Hepatocyte (in vitro differentiated cells): ENCODE measurements at places on chromosomes 2 and 18. TPM values are rescaled to one million over a fixed set of nuclear protein-coding genes. Genes with fewer than 3 reads are reported as not detected.

GRCh38 chr2:237763812-237764211 is 34.8 kb upstream of the RBM44 start:
- H3K27ac ChIP-seq = no peak overlapping the region
- no peaks in the 10 kb centered on the region for H3K27me3 ChIP-seq
- H3K4me3 ChIP-seq = no peak overlapping the region
- no peaks in the 10 kb centered on the region for H3K4me1 ChIP-seq
- no peak for DNase-seq

- no peak for DNase-seq
- H3K4me1 ChIP-seq = peaks cover 16% of the 10 kb centered on the region
- H3K36me3 ChIP-seq = no peaks in the 10 kb centered on the region
- no peak overlapping the region for H3K27ac ChIP-seq
- no peak overlapping the region for H3K4me3 ChIP-seq
These were observed 66.8 kb upstream of the FOSL2 start for GRCh38 chr2:28325567-28326468.

- no peak for DNase-seq
- no peak overlapping the region for H3K4me3 ChIP-seq
- H3K36me3 ChIP-seq = no peaks in the 10 kb centered on the region
- H3K27me3 ChIP-seq = no peaks in the 10 kb centered on the region
These were observed 60.5 kb downstream of the DSEL start for GRCh38 chr18:67455890-67456501.

DNA sequence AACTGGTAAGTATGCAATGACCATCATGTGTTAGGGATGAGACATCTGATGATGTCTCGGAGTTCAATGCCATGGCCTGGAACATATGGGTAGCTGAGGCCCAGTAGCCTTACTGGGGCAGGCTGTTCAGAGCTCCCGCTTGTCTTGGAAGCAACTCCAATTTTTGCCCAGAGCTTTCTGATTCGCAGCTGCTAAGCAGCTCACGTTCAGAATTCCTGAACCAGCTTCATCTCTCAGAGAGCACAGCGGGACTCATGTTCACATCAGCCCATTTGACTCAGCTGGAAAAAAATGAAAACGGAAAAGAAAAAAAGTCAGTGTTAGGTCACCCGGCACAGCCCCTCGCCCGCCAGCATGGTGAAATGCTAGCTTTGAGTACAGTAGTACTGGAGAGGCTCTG is 16.8 kb upstream of the LRATD1 start:
- no peaks in the 10 kb centered on the region for H3K4me1 ChIP-seq
- no peak for DNase-seq
- H3K36me3 ChIP-seq = no peaks in the 10 kb centered on the region
- no peaks in the 10 kb centered on the region for H3K27me3 ChIP-seq

- H3K4me1 ChIP-seq = no peaks in the 10 kb centered on the region
- H3K36me3 ChIP-seq = no peaks in the 10 kb centered on the region
- no peaks in the 10 kb centered on the region for H3K27me3 ChIP-seq
- no peak overlapping the region for H3K27ac ChIP-seq
- no peak for DNase-seq
- no peak overlapping the region for H3K4me3 ChIP-seq
These were observed 283.9 kb upstream of the ACVR2A start for GRCh38 chr2:147560810-147561535.

DNA sequence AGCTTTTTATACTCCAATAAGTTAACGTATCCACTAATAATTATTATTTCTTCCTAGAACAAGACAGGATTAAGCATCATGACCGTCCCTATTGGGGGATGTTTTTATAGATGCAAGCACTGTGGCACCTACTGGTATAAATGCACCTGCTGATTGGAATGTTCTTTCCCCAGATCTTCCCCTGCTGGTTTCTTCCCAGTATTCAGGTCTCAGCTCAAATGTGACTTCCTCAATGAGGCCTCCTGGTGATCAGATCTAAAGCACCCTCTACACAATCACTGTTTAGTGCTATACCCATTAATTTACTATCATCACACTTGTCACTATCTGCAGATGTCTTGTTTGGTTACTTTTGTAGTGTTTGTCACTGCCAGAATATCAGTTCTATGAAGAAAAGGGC is 3.9 kb upstream of the TYMS start:
- H3K36me3 ChIP-seq = no peaks in the 10 kb centered on the region
- no peak overlapping the region for H3K27ac ChIP-seq
- H3K27me3 ChIP-seq = no peaks in the 10 kb centered on the region
- DNase-seq = no peak
- H3K4me3 ChIP-seq = no peak overlapping the region
- H3K4me1 ChIP-seq = no peaks in the 10 kb centered on the region

- no peak overlapping the region for H3K4me3 ChIP-seq
- peaks cover 20% of the 10 kb centered on the region for H3K4me1 ChIP-seq
- peak; percentile 92 for DNase-seq
These were observed 3.7 kb upstream of the GAD1 start for GRCh38 chr2:170812710-170813600.

GRCh38 chr2:10678225-10678624 is 11.6 kb downstream of the NOL10 start:
- H3K4me3 ChIP-seq = no peak overlapping the region
- H3K4me1 ChIP-seq = no peaks in the 10 kb centered on the region
- DNase-seq = no peak

- H3K4me3 ChIP-seq = peak overlapping the region; percentile 48
- no peaks in the 10 kb centered on the region for H3K4me1 ChIP-seq
- H3K27ac ChIP-seq = no peak overlapping the region
- H3K27me3 ChIP-seq = peaks cover 45% of the 10 kb centered on the region
These were observed 192.6 kb upstream of the TCF4 start for GRCh38 chr18:55780586-55781071.

GRCh38 chr2:206274434-206275311 is at the start of gene ZDBF2:
TSS of gene ZDBF2 (plus strand) at chr2:206274663. CDS start at chr2:206281850, 7,187 bp downstream.
- H3K4me3 ChIP-seq = peak within 1 kb of the TSS; percentile 25
- H3K36me3 ChIP-seq = no peaks in the 10 kb centered on the region
- peaks cover 72% of the 10 kb centered on the region for H3K27me3 ChIP-seq

GRCh38 chr2:228038967-228039366 is 142.5 kb downstream of the SPHKAP start:
- DNase-seq = no peak
- H3K27ac ChIP-seq = no peak overlapping the region
- H3K4me3 ChIP-seq = no peak overlapping the region

DNA sequence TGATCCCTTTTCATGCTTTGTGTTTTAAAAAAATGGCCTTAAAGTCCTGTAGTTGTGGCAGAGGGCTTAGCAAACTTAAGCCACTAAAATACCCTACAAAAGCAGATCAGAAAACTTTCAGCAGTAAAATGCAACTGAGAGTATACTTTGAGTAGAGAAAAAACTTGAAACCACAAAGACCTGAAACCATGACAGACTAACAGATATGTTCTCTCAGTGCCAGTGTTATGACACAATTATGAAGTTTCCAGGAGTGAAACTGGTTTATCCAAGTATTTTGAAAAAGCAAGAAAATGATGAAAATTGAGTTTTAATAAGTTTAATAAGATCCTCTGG is 74.5 kb downstream of the SPRED2 start:
- H3K27ac ChIP-seq = peak overlapping the region; percentile 5
- no peak for DNase-seq
- no peaks in the 10 kb centered on the region for H3K27me3 ChIP-seq
- H3K4me1 ChIP-seq = peaks cover 19% of the 10 kb centered on the region

DNA sequence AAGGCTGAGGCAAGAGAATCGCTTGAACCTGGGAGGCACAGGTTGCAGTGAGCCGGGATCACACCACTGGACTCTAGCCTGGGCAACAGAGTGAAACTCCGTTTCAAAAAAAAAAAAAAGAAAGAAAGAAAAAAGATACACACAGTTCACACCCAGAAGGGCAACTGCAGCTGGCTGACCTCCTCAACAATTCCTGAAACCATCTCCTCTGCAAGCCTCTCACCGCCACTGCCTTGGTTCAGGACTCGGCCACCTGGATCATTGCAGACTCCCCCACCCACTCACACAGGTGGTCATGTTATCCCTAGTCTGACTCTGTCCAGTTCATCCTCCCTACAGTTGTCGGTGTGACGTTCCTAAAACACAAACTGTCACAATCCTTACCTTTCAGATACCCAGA is 2.2 kb downstream of the CYS1 start:
- no peak overlapping the region for H3K4me3 ChIP-seq
- H3K4me1 ChIP-seq = peaks cover 5% of the 10 kb centered on the region
- no peak for DNase-seq

GRCh38 chr18:22550366-22550765 is 132.7 kb upstream of the CTAGE1 start:
- no peak for DNase-seq
- no peaks in the 10 kb centered on the region for H3K27me3 ChIP-seq

Gene SLC35F5
- 132 and 145 TPM in 2 replicates for total RNA-seq

Gene MEP1B
- total RNA-seq = 0.36 and 2.3 TPM in 2 replicates

Gene ASTL
- not detected in 2 replicates for total RNA-seq

Gene TDRD15
- 0.07 and 0.08 TPM in 2 replicates for total RNA-seq

Gene RABL2A
- total RNA-seq = 7.3 and 9.3 TPM in 2 replicates

Gene KCNS3
- 4.8 and 5.1 TPM in 2 replicates for total RNA-seq
